Activated CD4-positive, alpha-beta T cell treated with anti-CD3 and anti-CD28 coated beads, Interleukin-2, amount 50 U/mL, for 48 hours (primary cell): ENCODE measurements at places on chromosomes 1 and 21.

- DNase-seq: no peak
Measured at GRCh38 chr1:160739098-160739511, at the start of gene SLAMF7. Gene SLAMF7, plus strand, starts transcription at chr1:160739247. Its CDS starts 55 bp downstream, at chr1:160739302.

DNA sequence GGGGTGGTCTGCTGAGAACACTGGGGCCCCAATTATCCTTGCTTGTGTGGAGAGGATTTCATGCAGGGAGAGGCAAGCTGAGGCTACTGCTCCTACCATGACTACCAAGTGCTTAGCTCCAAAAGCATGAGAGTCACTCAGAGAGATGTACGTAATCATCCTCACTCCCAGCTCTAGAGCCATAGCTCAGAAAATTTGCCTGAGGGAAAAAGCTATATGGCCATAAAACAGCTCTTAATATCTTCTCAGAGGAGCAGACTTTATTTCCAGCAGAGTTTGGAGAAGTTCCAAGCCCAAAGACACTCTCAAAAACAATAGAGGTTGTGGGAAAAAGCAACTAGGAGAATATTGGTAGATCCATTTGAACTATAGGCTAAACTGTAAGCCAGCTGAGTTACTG, 106.4 kb upstream of the PBX1 start:
- no peak for DNase-seq

DNA sequence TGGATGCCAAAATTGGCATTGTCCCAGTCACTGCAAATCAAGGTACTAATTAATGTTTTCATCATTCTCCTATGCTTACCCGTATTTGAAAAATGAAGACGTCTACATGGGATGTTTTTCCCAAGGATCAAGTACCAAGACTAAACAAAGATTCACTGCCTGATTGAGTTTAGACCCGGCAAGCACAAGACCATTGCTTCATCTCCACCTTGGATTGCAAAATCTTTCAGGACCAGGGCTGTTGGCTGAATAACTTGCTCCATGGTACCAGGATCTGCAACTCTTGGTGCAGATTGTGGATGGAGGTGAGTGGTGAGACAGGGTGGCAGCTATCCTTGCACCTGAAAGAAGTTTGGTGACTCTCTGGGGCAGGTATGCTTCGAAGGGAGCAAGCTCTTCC, 122.5 kb upstream of the ETS2 start:
- DNase-seq: no peak

DNA sequence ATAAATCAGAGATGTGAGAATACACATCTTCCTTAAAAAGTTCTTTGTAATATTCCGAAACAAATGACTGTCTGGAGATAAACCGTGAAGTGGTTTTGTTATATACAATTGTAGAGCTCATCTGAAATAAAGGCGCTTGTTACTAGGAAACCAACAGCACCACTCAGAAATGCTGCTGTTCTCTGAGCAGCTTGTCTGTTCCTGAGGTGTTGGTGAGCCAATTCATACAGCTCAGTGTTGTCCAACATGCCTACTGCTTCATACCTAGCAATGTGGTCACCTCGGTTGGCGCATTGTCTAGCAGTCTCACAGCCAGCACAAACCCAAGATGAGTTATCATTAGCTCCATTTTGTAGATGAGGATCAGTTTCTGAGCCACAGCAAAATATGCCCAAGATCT, 44.4 kb downstream of the GFI1 start:
- DNase-seq: no peak

- DNase-seq: no peak
Measured at GRCh38 chr1:100606438-100606837, 68.5 kb downstream of the GPR88 start.

- no peak for DNase-seq
Measured at GRCh38 chr1:179930867-179931266, 23.7 kb upstream of the CEP350 start.

GRCh38 chr1:18192182-18192581, 84.6 kb downstream of the IGSF21 start:
- no peak for DNase-seq

GRCh38 chr1:150906329-150906728, 19.4 kb downstream of the CTXND2 start:
- DNase-seq: no peak

- DNase-seq: no peak
Measured at GRCh38 chr1:243595527-243596210, 254.4 kb downstream of the AKT3 start.

- DNase-seq: no peak
Measured at GRCh38 chr1:109225711-109226445, 12.2 kb downstream of the SARS1 start.
